Myocyte (in vitro differentiated cells): ENCODE measurements at places on chromosomes 1 and 21.

GRCh38 chr1:34290831-34291230 lies 114.1 kb downstream of the C1orf94 start:
- DNase-seq = no peak

DNA sequence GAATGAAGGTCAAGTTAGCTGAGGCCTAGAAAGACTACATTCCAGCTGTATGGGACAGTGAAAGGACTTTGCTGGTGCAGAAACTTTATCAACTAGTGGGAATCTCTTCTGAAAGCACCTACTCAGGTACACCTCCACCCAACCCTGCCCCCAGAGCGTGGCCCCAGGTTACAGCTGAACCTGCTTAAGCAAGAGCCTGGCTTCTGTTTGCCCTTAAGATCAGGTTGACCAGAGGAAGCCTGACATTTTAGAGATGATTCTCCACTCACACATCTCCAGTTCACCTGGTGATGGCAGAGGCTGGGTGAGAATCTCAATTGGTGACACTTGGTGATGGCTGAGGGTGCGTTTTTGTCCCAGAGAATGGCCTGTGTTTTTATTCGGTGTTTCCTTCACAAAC lies 24.0 kb downstream of the ELAPOR1 start:
- no peak for DNase-seq

DNA sequence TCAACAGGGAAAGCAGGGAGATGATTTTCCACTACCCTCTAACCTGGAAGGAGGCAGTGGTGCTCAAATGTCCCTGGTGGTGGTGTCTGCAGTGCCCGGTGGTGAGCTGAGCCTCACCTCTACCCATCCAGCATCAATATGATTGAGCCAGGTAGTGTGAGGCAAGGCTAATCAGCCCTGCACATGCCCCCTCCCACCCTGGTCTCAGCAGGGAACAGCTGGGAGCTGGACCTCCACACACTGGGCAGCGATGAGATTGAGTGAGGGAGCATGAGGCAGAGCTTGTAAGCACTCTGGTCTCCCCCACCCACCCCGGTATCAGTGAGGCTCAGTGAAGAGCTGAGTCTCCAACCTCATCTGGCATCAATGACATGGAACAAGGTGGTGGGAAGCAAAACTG lies 634.3 kb downstream of the PTPRU start:
- DNase-seq = no peak

- DNase-seq = peak; percentile 33
Observed at GRCh38 chr1:10108134-10108663, 75.4 kb downstream of the UBE4B start.

DNA sequence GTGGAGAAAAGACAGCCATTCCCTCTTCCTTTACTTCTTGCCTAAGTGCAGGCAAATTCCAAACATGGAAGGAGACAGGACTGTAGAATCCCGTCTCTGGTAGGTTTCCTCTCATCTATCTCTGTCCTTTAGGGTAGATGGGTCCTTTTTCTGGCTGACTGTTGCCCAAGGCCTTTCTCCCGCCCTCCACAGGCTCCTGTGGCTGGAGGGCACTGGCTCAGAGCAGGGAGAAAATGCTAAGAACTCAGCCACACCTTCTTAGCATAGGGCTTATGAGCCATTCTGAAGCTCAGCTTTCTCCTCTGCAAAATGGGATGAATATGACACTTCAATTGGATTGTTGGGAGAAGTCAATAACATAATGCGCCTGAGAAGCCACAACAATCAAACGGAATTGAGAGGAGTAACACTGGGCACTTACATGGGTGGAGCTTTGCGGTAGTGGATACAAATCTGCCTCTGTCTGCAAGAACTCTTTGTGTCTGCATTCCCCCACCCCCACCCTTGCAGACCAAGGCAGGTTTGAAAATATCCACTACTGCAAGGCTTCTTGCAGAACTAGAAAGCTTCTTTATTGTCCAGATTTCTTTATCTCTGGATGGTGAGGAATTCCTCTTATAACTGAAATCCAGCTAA lies 94.7 kb downstream of the CSMD2 start:
- DNase-seq = no peak

DNA sequence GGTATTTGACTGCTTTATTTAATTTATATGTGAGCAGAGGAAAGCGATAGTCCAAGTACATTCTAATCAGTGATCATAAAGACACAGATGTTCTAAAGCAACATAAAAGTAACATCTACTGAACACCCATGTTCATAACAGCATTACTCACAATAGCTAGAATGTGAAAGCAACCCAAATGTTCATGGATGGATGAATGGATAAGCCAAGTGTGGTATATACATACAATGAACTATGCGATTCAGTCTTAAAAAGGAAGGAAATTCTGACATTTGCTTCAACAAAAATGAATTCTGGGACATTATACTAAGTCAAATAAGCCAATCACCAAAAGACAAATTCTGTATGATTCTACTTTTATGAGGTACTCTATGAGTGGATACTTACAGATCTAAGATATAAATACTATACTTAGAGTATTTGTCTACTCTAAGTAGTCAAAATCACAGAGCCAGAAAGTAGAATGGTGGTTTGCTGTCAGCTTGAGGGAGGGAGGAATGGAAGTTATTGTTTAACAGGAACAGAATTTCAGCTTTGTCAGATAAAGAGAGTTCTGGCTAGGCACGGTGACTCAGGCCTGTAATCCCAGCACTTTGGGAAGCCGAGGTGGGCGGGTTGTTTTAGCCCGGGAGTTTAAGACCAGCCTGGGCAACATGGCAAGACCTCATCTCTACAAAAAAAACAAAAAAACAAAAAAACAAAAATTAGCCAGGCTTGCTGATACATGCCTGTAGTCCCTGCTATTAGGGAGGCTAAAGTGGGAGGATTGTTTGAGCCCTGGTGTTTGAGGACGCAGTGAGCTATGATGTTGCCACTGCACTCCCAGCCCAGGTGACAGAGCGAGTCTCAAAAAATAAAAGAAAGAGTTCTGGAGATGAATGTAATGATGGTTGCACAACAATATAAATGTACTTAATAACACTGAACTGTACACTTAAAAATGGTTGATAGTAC lies 79.7 kb upstream of the ARHGAP29 start:
- DNase-seq = no peak

DNA sequence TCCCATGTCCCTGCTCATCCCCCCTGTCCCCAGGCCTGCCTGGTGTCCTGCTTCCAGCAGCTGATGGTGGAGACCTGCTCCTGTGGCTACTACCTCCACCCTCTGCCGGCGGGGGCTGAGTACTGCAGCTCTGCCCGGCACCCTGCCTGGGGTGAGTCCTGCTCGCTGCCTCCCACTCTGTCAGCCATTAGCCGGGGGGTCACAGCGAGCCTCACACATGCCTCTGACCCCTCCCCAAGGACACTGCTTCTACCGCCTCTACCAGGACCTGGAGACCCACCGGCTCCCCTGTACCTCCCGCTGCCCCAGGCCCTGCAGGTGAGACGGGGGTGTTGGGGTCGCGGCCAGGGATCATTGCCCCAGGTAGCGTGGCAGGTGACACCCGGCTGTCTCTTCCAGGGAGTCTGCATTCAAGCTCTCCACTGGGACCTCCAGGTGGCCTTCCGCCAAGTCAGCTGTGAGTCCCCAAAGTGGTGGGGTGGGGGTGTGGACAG lies 10.0 kb downstream of the SCNN1D start:
- no peak for DNase-seq

DNA sequence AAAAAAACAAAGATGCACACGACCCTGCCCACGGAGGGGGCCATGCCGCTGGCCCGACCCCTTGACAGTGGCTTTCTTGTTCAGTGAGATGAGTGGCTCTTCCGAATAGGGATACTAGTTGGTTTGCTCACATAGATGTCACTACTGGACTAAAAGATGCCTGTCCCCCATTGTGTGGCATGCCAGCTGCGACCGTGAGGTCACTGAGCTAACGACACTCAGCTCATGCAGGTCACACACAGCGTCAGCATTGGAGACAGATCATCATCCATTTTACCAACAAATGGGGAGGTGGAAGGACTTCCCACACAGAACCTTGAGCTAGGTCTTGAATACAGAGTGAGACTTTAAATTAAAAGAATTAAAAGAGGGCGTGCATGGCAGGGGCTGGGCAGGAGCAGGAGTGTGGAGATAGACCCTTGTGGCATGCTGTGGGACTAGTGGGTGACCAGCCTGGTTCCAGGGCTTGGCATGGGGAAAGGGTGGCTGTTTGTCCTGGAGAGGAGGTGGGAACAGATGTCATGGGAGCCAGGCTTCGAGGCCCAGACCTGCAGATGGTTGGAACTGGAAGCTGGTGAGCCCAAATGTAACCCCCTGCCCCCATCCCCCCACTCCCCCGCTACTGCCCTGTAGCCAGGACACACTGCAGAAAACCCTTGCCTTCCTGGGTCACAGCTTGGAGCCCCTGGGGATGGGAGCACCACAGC lies 12.4 kb downstream of the SLC1A7 start:
- no peak for DNase-seq
